8988T (cell line): ENCODE measurements at places on chromosomes 5 and 9.

GRCh38 chr9:2018764-2019558 lies 3.8 kb downstream of the SMARCA2 start:
- DNase-seq, result no peak

DNA sequence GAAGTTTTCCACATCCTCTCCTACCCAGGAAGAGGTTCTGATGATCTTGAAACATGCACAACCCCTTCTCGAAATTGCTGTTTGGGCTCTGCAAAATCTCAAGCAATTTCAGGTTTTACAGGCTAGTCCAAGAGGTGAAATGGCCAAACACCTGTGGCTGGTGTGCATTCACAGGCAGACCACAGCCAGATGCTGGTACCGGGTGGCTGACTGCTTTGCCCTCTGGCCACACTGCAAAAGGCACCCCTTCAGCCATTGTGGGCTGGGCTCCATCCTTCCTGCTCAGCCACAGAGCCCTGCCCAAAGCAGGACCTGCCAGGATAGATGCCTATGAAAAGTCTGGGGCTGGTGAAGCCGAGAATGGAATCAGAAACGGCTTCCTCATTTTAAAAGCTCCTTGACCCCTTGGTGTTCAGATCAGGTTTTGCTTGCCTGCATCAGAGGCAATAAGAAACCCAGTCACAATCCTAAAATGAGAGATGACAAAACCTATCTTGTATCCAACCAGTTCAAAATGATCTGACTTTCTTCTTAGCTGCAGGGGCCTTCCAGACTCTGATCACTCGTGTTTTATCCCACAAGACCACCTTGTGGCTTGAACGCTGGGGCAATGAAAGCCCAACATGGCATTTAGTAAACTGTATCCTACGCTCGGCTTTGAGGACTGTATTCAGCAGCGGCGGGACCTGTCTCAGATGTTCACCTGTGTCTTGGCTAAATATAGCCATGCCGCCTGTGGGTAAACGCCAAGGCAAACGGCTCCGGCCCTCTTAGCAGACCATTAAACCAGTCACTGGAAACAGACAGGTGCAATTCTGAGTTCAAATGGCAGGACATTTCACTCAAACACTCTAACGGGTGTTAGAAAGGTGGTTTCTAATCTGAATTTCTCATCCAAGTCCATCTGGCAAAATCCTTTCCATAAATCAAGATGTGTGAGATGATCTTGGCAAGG lies 49.6 kb downstream of the EPB41L4B start:
- no peak for DNase-seq

DNA sequence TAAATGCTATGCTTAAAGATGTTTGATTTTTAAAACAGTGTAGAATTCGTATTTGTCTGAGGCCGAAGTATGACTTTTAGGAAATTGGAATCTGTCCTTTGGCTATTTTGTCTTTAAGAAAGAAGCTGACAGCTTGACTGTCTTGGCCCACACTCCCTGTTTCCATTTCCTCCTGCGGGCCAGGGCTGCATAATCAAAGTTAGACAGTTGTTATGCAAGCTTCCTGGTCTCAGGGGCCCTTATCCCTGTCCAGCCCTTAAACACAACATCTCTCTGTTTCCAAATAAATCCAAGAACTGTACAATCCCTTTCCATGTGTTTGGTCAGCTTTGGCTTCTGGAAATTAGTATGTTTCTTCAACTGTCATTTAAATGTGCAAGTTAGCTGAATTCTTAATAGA lies 54.6 kb upstream of the ECM2 start:
- no peak for DNase-seq

DNA sequence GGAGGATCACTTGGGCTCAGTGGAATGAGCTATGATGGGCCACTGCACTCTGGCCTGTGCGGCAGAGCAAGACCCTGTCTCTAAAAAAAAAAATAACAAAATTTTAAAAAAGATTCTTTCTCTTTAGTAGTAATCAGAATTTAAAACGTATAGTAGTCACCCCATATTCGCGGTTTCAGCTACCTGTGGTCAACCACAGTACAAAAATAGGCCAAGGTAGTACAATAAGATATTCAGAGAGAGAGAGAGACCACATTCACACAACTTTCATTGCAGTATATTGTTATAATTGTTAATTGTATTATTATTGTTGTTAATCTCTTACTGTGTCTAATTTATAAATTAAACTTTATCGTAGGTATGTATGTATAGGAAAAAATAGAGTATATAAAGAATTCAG lies 18.7 kb downstream of the INIP start:
- no peak for DNase-seq

DNA sequence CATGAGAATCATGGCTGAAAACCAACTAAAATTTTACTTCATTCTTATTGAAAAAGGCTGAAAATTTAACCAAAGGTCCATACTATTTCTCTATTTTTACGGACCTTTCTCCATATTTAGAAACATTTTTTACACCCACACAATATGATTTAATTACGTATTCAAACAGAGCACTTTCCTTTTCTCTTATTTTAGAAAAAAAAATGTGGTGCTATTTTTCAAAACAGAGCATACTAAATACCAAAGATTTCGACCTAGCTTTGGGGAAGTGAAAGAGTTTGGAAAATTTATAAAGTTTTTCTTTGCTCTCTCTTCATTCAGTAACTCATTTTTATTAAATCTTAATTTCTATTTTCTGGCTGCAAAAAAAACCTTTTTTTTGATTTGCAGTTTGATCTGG lies 38.1 kb downstream of the RNF145 start:
- DNase-seq, result no peak

DNA sequence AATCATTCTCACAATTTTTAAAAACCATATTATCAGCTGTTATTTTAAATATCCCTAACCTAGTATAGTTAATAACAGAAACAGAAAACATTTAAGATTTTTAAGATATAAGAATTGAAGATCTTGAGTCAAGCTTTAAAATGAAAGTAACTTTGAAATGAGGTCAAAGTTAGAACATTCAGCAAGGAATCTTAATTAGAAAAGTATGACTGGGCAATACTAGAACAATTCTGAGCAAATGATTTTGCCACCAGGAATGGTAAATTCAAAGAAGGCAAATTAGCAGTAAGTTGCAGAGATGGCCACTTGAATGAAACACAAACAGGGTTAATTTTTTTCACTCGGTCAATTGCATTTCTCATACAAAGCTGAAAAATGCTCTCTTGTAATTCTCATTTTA lies 117.9 kb downstream of the NXNL2 start:
- DNase-seq, result no peak

DNA sequence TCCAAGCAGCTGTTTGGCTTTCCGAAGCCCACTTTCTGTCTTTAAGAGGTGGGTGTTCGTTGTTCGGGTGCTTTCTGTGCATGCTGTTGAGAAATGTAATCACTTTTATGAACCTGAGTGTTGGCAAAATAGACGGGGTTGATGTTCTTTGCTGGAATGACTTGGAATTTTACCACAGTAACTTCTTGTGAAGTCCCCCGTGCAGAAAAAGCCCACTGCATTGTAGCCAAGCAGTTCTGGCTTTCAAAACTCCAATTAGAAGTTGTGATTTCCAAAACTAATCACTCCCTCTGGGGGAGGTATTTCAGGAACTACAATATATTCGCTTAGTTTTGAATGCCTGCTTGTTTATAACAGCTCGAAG lies 111.1 kb downstream of the PAM start:
- no peak for DNase-seq

GRCh38 chr5:61019642-61020041 lies 74.6 kb downstream of the NDUFAF2 start:
- no peak for DNase-seq

GRCh38 chr5:151596828-151597539 lies 5.9 kb upstream of the FAT2 start:
- no peak for DNase-seq

GRCh38 chr9:88574953-88575352 lies 40.0 kb downstream of the NXNL2 start:
- no peak for DNase-seq

DNA sequence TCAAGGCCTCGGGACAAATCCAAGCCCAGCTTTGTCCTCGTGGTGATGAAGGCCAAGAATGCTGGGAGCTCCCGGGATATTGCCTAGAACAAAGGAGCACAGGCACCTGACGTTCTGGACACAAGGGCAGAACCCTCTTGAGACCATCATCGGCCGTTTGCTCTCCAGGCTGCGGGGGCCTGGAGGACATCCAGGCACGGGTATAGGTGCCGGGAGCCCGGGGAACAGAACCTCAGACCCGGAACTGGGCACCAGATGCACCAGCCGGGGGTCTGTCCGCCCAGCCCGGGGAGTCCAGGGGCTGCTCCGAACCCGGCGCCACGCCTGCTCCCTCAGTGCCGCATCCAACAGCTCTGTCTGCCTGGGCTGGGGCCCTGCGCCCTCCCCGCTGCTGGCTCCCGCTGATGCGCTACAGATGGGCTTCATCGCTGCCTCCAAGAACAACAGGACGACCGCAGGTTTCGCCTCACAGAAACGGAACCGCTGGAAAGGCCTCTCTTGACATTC lies 88.0 kb downstream of the ADAMTS2 start:
- no peak for DNase-seq

DNA sequence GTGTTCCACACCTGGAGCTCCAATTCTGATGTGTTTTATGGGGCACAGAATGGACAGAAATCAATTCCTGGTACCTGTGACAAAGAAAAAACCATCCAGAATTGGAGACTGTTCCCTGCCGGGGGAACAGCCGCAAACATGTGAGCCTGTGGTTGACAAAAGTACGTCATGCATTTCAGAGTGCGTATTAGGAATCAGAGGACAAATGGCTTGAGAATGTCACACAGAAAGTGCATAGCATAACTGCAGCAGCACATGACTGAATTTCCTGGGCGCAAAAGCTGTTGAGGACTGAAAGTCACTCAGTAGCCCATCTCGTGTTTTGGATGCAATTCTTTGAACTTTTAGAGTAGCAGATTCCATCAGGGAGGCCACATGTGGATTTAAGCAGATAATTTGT lies 85.1 kb downstream of the TRIO start:
- DNase-seq, result no peak
